ENCODE measurements at places on chromosomes 7 and 10.

DNA sequence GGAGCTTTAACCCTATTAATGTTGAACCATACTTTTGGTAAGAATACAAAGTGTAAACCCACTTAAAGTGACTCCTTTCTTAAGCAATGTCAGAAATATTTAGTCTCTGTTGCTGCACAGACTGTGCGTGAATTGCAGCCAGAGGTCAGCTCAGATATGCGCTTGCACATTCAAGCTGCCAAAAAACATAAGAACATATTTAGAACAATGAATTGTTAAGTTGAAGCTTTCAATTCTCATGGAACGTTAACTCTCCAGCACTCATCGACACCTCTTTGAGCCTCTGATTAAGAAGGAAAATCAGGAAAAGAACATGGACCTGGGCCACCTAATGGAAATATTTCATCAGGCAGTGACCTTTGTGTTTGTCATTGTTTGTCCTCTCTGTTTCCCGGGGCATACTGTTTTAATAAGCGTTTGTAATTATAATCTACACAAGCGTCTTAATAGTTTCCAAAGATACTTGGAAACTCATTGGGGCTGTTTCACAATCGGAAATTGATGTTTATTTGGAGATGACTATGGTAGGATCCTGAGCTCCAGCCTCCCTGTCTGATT, 193.0 kb upstream of the CELF2 start:
- DNase-seq = peak; percentile 84

DNA sequence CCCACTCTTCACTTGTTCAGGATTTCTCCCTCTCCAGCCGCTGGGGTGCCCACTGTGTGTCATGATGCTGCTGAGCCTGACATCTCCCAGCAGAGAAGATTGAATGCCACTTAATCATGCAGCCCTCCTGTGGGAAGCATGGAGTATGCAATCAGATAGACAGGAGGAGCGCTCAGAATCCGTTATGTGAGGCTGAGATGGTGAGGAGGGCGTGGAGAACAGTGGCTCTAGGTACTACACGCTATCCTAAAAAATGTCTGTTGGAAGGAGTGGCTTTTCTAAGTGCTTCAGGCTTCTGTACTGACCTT, 334.3 kb downstream of the LRMDA start:
- DNase-seq = no peak

DNA sequence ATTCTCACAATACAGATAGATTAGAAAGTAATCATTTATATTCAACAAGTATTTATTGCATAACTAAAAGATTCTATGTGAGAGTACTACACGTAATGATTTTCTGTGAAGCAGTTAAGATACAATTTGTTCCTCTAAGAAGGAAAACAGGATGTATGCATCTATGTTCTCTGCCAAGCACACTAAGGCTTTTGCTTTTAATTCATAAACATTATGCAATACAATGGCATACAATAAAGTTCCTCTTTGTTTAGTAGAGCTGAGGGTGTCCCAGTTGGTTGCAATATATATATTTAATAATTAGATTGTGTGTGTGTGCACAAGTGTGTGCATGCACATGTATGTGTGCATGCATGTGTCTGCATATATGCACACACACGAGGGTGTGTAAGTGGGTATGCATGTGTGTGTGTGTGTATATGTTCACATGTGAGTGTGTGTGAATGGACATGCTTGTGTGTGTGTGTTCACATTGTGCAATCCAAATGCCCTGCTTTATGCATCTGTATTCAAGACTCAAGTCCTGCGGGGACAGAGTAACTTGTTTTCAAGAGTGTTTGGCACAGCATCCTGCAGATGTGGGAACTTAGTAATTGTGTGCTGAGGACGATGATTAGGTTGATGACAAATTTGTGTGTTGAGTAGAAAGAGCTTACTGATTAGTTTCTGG, 481.5 kb upstream of the KLF6 start:
- DNase-seq = no peak

- no peak for DNase-seq
Measured at GRCh38 chr10:66941491-66941890, 15.7 kb downstream of the LRRTM3 start.

DNA sequence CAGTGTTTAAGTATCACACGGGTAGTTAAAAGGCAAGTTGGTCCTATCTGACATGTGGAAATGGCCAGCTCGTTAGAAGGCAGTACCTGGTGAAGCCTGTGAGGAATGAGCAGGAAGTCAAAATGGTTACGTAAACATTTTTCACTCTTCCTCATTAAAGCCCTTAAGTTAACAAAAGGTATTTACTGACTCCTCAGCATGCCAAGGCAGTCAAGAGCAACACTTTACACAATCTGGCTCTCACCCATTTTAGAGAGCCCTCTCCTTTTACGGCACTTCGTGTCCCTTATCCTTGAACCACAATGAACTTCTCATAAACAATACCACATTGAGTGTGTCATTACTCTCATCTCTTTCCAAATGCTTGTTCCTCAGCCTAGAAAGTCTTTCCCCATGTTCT, 11.0 kb upstream of the RSBN1L start:
- DNase-seq = no peak

DNA sequence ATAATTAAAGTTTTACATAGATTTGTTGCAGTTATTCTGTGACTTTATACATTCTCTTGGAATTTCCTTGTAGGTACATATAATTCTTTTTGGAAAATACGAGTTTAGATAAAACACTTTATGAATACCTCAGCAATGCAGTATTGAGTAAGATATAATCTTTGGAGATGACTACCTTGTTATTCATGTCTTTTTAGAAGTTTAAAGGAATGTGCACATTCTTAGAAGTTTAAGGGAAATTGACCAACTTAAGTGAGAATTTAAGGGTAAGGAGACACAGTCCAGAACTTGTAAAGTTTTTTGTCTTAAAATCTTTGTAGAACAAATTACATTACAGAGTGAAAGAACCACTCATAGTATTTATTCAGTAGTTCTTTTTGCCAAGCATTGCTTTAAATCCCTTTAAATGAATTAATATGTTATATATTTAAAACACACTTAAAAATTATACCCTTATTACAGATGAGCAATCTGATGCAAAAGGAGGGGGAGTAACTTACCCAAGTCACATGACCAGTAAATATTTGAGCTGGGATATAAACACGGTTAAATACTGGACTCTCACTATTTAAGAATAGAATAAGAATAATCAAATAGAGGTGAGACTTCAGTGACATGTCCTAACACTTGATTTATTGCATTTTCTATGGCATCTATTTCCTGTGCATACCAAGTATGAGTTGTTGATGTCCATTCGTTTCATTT, 139.5 kb upstream of the FERD3L start:
- peak; percentile 33 for DNase-seq

DNA sequence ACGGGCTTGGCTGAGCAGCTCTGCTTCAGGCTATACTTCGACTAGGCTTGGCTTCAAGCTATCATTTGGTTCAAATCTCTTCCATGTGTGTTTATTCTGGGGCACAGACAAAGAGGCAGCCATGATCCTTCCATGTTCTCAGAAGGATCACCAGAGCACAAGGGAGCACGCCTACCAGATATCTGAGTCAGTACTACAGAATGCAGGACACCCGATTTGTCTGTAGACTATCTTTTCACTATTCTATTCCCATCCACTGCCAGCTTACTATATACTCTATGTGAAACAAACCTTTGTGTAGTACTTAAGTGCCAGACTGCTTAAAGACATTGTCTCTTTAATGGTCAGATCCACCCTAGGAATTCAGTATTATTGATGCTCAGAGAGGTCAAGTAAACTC, 35.1 kb downstream of the CH25H start:
- DNase-seq = peak; percentile 69

GRCh38 chr7:31564661-31565060, 50.8 kb downstream of the ITPRID1 start:
- no peak for DNase-seq

DNA sequence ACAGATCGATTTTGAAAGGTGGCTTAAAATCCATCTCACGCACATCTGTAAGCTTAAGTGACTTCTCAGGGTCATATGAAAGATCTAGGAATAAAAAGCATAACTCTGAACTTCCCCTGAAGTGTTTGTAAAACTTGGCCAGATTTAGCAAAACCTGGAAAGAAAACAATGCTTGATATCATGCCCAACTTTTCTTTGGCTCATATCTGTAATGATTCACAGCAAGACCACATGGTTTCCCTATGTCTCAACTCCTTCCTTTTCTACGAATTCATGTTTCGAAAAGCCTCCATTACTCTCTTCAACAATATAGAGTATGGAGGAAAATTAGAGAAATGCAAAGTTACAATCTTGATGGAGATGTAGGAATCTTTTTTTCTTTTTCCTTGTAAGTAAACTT, 20.1 kb upstream of the CABCOCO1 start:
- DNase-seq = peak; percentile 54

DNA sequence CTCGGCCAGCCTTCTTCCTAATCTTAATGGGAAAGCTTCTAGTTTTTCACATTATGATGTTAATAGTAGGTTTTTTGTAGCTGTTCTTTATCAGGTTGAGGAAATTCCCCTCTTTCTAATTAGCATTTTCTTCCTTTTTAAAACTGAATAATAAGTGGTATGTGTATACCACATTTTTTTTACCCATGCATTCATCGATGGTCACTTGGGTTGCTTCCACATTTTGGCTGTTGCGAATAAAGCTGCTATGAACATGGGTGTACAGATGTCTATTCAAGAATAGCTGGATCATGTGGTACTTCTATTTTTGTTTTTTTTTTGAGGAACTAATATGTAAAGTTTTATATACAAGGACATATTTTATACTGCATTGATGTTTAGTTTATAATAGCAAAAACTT, 44.3 kb downstream of the NRF1 start:
- no peak for DNase-seq

DNA sequence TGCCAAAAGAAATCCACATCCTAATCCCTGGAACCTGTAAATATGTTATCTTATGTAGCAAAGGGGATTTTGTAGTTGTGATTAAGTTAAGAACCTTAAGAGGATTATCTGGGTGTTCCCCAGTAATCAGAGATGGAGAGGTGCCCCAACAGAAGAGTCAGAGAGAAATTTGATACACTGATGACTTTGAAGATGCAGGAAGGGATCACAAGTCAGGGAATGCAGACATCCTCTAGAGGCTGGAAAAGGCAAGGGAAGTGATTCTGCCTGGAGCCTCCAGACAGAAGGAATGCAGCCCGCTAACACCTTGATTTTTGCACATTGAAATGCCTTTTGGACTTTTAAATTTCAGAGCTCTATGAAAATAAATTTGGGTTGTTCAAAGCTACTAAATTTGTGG, 531.7 kb downstream of the DNAJB9 start:
- DNase-seq = no peak

GRCh38 chr10:109933984-109934565, 10.8 kb upstream of the XPNPEP1 start:
- no peak for DNase-seq
